ENCODE measurements at places on chromosomes 7 and 10.

DNA sequence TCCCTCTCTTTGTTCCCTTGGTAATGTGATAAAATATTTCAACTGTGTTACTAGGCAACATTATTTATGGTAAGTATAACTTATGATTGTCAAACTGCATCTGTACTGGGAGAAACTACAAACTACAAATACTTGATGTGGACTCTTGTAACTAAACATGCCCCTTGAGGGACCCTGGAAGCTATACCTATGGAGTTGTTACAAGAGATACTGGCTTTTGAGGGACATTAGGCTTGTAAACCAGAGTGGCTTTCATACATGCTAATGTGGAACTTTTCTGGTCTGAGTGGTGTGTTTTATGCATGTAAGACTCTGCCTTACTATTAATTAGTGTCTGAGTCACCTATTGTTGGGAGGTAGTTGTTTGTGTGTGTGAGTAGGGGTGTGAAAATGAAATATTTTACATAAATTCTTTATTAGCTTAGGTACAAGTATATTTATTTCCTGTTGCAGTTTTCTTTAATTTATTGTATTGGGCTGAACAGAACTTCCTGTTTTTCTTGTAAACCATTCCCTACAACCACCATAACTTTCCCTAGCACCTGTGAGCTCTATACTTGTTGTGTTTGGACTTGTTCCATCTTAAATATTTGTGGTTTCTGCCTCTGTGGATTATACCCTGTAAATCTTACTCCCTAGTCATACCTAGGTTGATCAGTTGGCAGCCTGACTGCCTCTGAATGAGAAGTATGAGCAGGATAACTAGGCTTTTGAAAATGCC is 49.8 kb downstream of the STK31 start:
- no peak for DNase-seq

GRCh38 chr10:130014263-130015074 is 50.4 kb upstream of the EBF3 start:
- DNase-seq: no peak

GRCh38 chr10:87765666-87766376 is 52.2 kb downstream of the ATAD1 start:
- no peak for DNase-seq

DNA sequence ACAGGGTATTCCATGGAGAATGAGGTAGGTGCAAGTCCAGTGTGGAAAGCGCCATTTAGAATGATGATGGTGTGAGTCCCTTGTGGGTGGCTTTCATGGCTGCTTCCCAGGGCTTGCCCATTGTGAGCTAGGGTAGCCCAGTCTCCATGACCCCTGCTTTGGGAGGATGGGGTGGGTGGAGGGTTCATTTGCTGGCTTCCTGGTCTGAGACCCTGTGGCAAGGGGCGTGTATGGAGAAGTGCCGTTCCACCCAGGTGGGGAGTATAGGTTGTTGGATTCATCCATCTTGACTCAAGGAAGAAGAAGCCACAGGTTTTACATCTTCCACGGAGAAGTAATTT is 27.7 kb downstream of the CCM2 start:
- no peak for DNase-seq

DNA sequence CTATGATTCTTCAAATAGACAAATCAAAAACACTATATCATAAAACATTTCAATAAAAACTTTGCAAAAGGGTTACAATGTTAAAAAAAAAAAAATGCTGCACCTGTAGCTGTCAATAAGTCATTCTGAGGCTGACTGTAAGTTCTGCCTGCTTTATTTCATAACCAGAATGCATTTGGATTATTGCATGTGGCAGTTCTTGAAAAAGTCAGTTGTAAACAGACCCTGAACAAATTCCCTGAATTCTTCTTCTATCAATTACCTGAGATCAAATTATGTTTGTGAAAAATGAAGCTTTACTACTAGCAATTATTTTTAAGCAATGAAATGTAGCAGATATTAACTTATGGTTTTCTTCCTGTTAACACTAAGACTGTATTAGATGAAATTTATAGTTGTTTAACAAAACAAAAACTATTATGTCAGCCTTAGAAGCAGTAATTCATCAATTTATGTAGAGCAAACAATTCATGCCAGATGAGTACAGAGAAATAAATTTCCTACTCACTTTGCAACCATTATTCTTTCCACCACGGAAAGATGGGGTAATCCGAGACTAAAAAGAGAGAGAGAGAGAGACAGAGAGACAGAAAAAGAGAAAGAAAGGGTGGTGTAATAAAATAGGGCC is 107.8 kb downstream of the SFMBT2 start:
- no peak for DNase-seq

DNA sequence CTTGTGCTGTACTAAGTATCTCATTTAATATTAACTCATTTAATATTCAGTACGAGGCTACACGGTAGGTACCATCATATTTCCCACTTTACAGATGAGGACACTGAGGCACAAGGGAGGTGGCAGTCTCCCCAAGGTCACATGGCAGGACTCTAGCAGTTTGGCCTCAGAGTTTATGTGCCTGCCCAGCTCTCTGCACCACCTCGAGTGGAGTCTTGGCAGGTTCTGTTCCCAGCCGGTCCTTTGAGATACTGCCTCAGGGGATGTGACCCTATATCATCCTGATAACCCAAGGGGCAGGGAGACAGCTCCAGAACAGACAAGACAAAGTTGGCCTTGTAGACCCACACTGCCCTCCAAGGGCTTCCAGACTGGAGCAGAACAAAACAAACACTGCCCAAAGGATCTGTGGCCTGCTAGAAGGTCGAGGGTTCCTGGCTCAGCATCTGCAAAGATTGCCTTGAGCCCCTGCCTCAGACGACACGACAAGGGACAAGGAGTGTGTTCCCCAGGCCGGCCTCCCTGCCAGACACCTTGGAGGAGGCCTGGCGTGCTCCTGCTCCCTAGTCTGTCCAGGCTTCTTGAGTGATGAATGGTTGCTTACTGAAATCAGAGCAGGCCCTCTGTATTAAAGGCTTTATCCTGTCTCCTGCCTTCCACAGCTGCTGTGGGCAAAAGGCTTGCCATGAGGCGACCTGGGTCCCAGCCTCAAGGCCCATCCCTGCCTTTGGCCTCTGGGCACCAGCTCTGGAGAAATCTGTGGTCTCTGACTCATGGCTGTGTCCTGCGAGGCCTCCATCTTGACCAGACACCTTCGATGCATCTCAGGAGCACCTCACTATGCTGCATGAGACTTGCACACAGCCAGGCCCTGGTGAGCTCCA is 3.9 kb upstream of the PWWP2B start:
- no peak for DNase-seq

DNA sequence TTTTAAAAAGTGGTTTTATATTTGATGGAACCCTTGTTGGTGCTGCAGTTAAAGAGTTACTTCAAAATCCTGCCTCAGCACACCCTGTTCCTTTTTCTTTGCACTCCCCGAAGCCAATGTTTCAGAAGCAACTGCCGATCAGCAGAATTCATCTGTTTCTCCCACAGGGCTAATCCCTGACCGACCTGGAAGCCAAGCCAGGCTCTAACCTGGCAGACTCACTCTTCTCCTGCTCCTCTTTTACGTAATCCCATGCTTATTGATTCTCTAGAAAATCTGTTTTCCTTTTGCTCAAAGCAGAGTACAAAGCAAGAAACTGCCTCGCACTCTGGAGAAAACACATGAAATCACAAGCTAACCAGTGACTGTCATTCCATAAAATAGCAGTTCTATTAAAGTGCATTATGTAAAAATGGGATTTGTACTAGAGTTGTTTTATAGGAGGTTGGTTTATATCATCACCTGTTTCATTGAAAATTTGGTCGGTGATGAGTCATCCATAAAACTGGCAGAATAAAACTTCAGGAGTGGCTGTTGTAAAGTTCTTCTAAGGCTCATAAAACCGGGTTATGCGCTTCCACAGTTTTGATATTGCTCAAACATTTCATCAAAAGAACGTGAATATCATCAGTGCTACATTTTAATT is 99.9 kb downstream of the CNTNAP2 start:
- no peak for DNase-seq

DNA sequence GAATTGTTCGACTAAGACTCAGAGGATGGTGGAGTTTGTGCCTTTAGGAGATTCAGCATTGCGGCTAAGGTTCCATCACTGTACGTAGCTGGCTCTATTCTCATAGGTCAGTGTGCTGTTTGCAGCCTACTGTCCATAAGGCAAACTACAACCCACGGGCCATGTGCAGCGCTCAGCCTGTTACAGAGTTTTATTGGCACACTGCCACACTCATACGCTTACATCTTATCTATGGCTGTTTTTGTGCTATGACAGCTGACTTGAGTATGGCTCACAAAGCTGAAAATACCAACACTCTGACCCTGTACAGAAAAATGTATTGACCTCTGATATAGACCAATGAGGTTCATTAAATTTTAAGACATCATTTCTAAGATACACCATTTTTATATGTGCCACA is 114.5 kb downstream of the ARID5B start:
- DNase-seq: no peak

DNA sequence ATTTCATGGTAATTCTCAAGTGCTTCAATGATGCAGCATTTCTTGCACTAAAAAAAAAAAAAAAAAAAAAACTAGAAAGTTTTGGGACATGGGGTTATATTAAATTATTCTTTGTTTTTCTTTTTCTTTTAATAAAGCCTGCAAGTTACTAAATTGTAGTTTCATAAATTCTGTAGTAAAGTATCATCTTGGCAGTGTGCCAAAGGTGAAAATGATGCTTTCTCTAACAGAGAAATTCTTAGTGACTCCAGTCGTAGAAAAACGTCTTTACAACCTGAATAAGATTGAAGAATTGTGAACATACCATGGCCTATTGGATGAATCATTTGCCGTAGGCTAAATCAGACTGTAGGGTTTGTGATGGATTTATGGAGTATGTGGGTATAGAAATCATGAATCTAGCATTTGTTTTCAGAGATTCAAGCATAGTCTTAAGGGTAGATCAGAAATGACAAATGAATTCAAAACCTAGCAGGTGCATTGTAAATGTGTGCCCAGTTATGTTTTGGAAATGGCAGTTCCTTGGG is 27.1 kb downstream of the RBM17 start:
- no peak for DNase-seq

- no peak for DNase-seq
Observed at GRCh38 chr7:20064974-20065862, 152.0 kb downstream of the MACC1 start.

GRCh38 chr10:15745751-15746150 is 26.0 kb upstream of the ITGA8 start:
- DNase-seq: no peak

DNA sequence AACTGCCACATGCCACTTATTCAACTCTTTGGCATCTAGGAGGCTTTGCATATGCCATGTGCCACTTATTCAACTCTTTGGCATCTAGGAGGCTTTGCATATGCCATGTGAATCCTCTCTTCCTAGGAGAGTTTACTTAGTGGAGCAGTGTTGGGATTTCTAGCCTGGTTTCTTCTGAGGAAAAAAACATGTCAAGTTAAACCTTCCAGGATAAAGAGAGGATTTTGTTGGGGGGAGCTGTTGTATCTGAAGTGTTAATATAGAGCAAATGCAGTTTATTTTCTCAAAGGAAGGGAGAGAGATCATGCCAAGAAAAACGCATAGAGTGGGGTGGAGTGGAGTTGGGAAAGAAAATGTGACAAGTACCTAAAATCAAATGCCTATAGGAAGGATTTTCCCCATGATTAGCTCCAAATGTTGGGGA is 91.5 kb downstream of the MCU start:
- no peak for DNase-seq

DNA sequence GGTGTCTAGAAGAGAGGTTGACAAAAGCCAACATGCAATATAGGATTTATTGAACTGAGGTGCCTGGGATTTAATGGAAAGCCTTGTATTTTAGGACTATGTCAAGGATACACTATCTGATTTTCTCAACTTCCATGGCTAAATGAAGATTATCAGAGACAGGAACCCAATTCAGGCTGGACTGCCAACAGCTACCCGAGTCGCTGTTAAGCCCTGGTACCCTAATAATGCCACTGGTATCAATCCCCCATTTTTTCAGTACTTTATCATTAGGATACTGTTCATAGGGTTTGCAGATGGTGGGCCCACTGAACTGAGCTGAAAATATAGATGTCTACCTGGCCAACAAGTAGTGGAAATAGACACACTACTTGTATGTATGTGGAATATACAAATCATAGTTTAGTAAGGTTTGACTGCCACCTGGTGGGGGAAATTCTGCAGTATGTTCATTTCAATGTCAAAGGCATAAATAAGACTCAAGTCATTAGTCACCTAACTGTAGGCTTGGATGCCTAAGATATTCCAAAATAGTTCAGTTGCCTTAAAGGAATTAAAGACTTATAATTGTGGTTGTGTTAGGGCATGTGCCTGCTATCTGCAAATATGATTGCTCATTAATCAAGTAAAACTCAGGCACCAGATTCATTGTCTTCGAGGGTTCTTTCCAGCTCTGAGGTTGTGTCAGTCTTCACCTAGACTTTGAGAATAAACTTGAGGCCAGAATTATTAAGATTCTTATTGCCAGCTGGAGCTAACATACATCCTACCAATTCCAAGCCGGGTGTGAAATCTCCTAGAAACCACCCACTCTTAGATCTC is 34.1 kb upstream of the NOBOX start:
- no peak for DNase-seq

DNA sequence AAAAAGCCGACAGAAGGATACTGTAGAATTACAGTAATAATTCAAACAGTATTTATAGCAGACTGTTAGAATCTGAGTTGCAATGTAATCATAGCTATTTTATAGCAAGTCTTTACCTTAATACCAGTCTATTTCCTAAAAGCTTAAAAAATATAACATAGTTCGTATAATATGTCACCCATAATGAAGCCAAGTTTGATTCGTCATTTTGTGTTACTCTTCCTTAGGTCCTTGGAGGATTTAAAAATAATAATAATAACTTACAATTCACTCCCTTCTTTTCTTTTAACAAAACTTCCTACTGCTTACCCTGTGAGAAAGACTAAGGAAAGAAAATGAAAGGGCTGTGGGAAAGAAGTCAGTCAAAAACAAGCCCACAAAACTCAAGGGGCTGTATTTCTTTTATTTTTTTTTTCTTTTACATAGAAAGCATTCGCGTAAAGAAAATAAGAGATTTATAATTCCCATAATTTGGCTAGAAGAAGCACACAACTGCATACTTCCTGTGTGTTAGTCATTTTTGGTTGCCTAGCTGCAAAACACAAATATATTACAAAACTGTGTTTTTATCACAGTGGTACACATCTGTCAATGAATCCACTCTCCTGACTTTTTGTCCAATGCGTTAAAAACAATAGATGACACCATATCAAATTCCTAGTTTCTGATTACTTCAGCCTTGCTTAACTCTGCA is 187.2 kb upstream of the CELF2 start:
- no peak for DNase-seq
